ENCODE measurements at places on chromosomes 2 and 18.
A peak's percentile ranks its signal among the peaks of the same experiment; 100 is the strongest.

DNA sequence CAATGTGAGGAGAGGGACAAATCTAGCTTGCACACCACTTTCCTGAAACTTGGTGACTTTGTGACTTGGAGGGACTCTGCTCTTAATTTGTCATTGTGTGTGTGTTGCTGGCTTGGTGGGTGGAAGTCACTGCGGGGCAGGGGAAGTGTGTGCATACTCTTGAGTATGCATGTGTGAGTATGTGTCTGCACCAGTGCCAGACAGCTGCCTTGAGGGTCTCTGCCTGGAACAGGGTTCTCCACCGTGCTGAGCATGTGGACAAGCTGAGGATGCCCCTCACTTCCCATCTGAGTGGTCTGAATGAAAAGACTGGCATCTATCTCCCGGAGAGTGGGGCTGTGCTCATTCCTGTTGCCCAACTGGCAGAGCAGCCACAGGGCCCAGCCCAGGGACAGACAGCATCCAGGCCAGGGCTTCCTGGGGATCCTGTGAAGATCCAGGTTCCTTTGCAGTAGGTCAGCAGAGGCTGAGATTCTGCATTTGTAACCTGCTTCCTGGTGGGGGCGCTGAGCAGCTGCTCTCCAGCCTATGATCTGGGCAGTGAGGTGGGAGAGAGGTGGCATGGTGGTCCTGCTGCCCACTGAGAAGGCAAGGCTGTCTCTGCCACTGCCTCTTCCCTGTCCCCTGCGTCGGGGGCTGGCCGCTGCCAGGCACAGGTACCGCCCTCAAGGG lies 138.9 kb upstream of the HAAO start:
- DNase-seq, result no peak

- no peak for DNase-seq
These were observed 84.7 kb upstream of the ST6GAL2 start for GRCh38 chr2:106970471-106971261.

GRCh38 chr2:142165790-142166189 lies 35.0 kb upstream of the LRP1B start:
- DNase-seq, result peak; percentile 53

GRCh38 chr2:28674062-28674712 lies 77.4 kb upstream of the PPP1CB start:
- no peak for DNase-seq

- no peak for DNase-seq
These were observed 402.6 kb upstream of the ZEB2 start for GRCh38 chr2:144922519-144922918.
